ENCODE measurements at places on chromosomes 5 and 9.

DNA sequence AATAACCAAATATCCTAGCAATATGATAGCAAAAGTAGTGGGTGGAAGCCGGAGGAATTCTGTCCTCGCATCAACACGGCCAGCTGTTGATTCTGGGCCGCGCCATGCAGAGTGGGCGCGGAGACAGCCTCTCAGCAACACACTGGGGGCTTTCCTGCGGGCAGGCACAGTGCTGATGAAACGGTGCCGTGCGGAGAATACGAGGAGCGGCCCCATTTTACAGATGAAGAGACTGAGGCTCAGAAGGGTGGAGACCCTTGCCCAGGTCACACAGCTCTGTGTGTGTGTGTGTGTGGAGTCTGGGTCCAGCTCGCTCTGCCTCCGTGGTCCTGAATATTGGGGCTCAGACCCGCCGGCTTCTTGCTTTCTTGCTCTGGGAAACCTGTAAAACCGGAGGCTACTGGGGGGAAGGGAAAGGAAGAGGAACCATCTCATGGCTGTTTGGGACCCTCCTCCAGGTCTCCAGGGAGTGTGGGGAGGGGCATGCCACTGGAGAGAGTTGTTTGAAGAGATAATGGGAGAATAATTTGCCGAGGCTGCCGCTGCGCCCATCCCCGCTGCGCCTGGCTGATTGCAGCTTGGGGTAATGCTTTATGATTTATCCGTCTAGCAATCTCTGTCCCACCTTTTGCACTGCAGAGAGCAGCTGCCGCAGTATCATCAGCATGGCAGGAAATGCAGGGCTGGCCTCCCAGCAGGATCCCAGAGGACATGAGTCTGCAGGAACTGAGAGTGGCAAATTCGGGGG lies 36.6 kb downstream of the NCS1 start:
- DNase-seq, result peak; percentile 63

- DNase-seq, result no peak
Observed at GRCh38 chr9:95282332-95282731, 35.2 kb downstream of the FANCC start.

GRCh38 chr9:18261181-18261580 lies 212.8 kb upstream of the ADAMTSL1 start:
- no peak for DNase-seq

- no peak for DNase-seq
Observed at GRCh38 chr5:150358261-150359095, 981 bp downstream of the TCOF1 start.

- no peak for DNase-seq
Observed at GRCh38 chr5:173826428-173827350, 61.5 kb upstream of the CPEB4 start.

DNA sequence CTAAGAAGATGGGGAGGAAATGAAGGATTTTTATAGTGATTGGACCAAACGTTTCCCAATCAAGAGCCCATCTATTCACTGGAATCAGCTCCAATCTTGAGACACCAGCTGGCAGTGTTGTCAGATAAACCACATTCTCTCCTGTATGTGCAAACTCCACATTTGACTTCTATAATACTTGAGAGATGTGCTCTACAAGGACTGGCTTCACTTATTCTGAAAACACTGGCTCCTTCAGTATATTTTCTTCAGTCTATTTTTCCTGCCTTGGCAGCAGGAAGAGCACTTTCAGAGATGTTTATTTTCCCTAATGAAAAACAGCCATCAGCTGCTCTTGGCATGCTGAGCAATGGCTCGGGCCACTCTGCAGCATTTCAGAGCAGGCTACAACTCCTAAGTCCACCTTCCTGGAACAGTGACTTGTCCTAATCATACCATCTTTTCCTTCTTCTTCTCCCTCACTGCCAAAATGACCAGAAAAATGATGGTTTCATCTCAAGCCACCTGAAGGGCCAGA lies 96.9 kb upstream of the FSTL4 start:
- peak; percentile 62 for DNase-seq

DNA sequence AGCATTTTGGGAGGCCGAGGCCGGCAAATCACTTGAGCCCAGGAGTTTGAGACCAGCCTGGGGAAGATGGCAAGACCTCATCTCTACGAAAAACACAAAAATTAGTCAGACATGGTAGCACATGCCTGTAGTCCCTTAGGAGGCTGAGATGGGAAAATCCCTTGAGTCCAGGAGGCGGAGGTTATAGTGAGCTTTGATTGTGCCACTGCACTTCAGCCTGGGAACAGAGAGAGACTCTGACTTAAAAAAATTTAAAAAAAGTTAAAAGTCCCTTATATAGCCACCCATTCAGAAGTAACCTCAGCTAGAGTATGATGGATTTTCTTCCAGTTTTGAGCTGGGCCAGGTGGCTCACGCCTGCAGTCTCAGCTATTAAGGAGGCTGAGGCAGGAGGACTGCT lies 72.4 kb downstream of the UGCG start:
- DNase-seq, result no peak

GRCh38 chr9:34430843-34431437 lies 27.4 kb downstream of the FAM219A start:
- DNase-seq, result peak; percentile 80

DNA sequence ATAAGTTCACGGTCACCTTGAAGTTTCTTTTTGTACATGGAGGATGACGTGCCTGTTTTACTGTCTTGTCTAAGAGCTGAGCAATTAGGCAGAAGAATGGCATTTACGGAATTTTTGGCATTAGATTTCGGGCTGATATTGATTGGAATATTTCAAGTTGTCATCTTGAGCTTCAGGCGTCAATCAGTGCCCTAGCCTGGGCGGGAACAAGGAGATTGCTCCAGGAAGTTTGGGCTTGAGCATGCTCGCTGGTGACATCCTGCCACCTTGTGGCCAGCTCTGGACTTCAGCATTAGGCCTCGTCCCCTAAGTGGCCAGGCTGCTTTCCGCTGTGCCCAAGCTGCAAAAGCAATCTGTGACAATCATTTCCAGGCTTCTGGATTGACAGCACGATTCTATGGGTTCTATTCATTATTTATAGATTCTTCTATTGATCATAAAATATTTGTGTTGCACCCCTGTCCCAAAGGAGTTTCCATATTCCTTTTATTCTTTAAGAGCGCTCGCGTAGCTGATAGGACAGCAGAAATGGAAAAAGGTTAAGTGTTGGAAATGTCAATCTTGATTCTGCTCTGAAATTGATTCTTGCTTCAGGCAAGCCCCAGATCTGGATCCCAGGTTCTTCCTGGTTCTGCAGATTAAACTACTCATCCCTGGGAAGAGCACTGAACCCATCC lies 79.3 kb downstream of the SLC28A3 start:
- DNase-seq, result peak; percentile 93

DNA sequence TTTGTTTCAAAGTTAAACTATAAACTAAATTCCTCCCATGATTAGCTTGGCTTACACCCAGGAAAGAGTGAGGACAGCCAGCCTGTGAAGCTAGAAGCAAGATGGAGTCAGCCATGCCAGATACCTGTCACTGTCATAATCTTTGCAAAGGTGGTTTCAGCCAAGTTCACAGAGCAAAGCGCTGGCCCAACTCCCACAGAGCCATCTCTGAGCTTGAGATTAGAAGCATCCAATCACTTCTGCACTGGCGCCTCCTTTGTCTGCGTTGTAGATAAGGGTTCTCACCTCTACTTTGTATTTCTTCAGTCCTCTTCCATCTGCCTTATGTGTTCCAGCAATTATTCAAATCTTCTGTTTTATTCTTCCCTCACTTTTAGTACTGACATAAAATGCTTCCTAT lies 119.4 kb upstream of the ACO1 start:
- DNase-seq, result no peak

- DNase-seq, result peak; percentile 33
Observed at GRCh38 chr5:138605254-138605972, 30.2 kb upstream of the HSPA9 start.

- DNase-seq, result no peak
Observed at GRCh38 chr9:137149942-137150616, 11.1 kb downstream of the GRIN1 start.

DNA sequence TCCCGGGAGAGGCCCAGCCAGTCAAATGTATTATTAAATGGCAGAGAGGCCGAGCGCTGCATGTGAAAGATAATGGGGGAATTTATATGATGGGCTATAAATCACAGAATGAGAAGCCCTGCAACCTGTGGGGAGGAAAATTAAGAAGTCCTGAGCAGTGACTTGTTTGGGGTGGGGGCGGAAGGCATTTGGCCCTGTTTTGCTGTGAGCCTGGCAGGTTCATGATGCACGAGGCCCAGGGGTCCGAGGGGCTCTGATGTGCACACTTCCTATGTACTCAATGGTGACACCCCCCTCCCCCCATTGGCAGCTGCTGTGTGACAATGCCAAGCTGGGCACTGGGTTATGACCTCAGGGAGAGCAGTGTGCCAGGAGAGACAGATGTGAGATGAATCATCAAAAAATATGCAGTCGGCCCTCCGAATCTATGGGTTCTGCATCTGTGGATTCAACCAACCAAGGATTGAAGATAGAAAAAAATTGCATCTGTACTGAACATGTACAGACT lies 13.7 kb upstream of the DAB2IP start:
- no peak for DNase-seq

GRCh38 chr9:34993502-34994259 lies 4.1 kb downstream of the DNAJB5 start:
- DNase-seq, result peak; percentile 35

DNA sequence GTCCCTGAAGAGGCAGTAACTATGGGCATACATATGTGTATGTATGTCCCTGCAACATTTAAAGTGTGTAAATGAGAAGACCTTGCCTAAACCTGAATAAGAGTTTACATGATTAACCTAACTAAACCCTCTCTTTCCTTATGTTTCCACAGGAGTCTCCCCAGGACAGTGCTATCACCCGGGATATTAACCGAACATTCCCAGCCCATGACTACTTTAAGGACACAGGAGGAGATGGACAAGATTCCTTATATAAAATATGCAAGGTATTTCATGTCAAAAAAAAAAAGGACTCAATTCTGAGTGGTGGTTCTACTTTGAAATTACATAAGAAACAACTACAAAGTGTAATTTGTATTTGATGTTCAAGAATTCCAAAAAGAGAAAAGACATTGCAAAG lies 31.7 kb downstream of the GPR21 start:
- DNase-seq, result no peak

DNA sequence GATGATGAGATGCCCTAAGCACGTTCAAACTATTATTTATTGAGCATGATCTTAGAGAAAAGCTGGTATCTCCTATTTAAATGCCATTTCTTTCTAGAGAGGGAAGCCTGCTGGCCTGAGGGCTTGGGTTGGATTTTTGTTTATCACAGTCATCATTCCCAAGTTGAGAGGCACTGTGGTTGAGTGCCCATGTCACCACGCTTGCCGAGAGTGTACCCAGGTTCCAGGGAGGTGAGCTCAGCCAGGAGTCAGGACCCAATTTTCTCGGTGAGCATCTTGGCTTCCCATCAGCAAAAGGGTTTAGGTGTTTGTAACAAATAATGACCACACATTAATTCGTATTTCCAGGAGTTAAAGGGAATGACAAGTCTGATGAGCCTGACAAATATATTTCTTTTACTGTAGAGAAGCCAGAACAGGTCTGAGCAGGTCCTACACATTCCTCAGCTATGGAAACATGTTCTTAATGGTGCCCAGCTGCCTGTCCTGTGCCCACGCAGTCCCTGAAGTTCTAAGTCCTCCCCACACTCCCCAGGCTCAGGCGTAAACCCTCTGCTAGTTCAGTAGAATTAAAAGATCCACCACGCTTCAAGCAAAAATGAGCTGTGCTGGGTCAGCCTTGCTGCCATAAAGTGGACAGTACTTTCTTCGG lies 258.9 kb upstream of the IRX2 start:
- no peak for DNase-seq

DNA sequence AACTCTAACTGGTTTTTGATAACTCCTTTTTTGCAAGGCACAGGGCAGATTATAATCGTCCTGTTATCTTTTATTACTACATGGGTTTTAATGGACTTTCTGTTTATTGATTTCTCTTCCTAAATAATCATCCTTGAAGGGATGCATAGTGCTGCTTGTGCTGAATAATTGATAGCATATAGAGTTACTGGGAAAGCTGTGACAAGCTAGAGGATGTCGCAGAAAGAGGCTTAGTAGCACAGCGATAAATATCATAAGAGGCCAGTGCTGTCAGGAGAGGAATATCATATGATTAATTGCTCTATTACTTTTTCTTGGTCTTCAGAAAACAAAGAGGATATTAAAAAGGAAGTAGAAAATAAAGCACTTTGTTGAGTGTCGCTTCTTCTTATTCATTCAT lies 1007.1 kb upstream of the ACO1 start:
- DNase-seq, result peak; percentile 44

- DNase-seq, result no peak
Observed at GRCh38 chr9:4905135-4905490, 80.0 kb upstream of the JAK2 start.

DNA sequence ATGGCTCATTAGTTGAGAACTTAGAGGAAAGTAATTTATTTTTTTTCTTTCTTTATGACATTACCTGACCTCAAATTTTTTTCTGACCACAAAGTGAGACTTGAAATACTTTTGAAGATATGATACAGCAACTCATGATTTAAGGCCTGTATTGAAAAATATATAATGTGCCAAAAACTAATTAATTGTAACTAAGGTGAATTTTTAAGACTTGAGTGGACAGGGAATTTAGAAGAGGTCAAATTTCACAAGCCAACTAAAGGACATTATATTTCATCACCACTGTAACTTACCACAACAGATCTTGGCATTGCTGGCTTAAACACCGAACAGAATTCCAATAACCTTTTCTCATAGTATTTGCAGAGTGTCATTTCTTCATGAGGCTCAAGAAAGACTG lies 1.8 kb downstream of the CCNH start:
- DNase-seq, result no peak

DNA sequence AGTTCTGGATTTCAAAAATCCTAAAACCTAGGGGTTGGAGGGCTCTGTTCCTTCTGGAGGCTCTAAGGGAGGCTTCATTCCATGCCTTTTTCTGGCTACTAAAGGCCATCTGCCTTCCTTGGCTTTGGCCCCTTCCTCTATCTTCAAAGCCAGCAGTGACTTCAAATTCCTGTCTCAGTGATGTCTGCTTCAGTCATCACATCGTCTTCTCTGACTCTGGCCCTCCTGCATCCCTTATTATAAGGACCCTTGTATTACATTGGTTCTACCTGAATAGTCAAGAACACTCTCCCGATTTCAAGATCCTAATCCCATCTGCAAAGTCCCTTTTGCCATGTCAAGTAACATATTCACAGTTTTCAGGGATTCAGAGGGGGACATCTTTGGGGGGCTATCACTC lies 60.3 kb downstream of the GNA14 start:
- no peak for DNase-seq

GRCh38 chr5:109935833-109936490 lies 246.2 kb downstream of the MAN2A1 start:
- DNase-seq, result no peak

GRCh38 chr5:963673-964531 lies 44.7 kb upstream of the NKD2 start:
- peak; percentile 65 for DNase-seq

GRCh38 chr5:159031513-159031912 lies 68.2 kb downstream of the EBF1 start:
- DNase-seq, result no peak

All from eye (tissue), 1 donor.